ENCODE measurements at places on chromosomes 2 and 18.
A peak's percentile ranks its signal among the peaks of the same experiment; 100 is the strongest.

GRCh38 chr2:156826341-156826933 lies 390.3 kb downstream of the GPD2 start:
- DNase-seq: no peak

DNA sequence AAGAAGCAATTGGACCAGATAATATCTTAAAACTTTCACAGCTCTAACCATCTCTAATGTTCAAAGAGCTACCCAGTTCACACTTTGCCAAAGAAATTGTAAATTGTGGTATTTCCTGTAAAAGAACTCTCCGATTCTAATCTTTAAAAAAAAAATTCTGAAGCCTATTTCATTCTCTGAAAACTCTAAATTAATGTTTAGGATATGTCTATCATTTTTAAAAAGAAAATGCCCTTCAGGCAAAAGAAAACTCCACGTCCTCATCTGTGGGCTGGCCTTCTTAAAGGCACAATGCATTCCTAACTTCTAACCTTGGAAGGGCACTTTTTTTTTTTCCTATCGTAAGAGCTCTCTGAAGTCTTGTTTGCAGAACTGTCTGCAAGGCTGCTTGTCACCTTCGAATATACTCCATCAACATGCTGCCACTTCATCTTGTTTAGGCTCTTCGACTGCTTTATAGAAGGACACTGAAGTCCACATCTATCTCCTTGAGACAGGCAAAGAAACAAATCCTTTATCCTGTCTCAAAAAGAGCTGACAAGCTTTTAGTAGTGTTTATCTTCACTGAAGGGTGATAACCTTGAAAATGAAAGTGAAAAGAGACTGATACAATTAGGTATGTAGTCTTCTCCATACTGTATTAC lies 124.3 kb upstream of the SLC39A10 start:
- no peak for DNase-seq

DNA sequence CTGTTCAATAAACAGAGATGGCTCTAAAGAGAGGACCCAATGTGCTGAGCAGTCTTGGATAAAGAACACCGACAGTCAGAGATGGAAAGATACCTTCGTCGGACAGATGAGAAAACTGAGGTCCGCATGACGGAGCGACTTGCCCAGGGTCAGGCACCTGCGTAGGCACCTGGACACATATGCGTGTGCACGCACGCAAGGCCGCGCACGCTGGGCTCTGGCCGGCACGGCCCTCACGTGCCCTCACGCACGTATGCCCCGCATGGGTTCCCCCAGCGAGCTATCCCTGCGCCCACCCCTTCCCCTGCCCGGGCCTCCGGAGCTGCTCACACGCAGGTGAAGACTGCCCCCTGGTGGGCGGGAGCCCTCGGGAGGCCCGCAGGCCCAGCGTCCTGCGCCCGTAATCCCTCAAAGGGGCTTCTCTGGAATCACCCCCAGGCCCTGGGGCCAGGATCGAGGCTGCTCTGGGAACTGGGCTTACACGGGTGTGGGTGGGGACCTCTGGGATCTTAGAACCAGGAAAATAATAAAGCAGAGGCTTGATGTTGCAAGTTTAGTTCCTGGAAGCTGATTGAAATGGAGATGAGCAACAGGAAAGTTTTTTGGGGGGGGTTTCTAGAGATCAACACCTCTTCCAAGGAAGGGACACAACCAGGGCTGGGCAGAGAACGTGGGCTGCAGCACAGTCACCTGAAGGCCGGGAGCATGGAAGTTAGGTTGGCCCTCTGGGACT lies 246.3 kb downstream of the TNS1 start:
- no peak for DNase-seq

DNA sequence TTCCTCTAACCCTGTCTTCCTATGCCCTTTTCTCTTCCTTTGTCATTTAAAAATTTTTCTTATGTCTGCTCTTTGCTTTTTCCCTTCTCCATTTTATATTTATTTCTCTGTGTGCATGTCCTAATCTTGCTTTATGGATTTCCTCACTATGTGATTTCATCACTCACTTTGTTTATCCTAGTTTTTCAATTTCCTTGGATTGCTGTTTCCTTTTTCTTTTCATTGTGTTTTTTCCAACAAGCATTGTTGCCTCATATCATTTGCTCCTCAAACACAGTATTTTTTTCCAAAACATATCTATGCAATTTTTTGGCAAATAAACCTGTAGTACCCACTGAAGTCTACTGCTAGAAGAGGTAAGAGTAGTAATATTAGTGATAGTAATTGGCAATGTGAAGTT lies 67.4 kb upstream of the PNPT1 start:
- DNase-seq: no peak

- no peak for DNase-seq
Measured at GRCh38 chr18:2857491-2858131, 10.8 kb downstream of the EMILIN2 start.

GRCh38 chr2:40300391-40300790 lies 151.5 kb downstream of the SLC8A1 start:
- DNase-seq: no peak

DNA sequence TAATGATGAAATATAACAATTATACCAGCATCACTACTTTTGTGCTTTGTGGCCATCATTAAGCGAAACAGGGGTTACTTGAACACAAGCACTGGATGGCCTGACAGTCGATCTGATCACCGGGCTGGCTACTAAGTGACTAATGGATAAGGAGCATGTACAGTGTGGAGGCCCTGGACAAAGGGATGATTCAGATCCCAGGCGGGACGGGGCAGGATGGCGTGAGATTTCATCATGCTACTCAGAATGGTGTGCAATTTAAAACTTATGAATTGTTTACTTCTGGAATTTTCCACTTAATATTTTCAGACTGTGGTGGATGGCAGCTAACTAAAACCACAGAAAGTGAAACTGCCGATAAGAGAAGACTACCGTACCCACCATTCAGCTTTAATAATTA lies 7.0 kb upstream of the CLIP4 start:
- no peak for DNase-seq

- DNase-seq: no peak
Measured at GRCh38 chr18:8778386-8778785, 73.0 kb downstream of the MTCL1 start.

DNA sequence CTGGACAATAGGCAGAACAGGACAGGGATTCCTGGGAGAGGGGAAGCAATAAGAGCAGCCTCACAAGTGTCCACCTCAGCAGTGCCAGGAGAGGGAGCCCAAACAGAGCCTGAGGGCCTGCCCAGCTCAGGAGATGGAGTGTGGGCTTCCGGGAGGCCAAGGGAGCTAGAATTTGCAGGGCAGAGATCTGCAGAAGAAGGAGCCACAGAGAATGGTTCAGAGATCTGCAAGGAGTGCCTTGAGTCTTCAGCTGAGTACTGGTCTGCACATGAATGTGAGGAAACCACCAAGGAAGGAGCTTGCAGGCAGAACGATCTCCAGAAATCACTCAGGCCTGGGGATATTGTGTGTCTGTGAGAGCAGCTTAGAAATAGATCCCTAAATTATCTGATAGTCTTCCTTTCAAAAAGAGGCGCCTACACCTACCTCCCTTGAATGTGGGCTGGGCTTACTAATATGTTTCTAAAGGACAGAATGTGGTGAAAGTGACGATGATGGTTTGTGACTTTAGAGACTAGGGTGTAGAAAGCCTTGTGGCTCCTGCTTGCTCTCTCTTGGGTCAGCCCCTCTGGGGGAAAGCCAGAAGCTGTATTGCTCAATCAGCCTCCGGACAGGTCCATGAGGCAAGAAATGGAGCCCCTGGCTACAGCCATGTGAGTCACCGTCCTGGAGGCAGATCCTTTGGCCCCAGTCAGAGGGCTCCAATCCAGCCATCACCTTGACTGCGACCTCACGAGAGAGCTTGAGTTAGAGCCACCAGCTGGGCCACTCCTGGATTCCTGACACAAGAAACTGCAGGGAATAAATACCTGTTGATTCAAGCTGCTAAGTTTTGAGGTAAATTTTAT lies 7.6 kb upstream of the LPIN1 start:
- no peak for DNase-seq

GRCh38 chr18:22173221-22173927 lies 4.0 kb downstream of the GATA6 start:
- DNase-seq: no peak

- no peak for DNase-seq
Measured at GRCh38 chr18:37709740-37710139, 144.1 kb upstream of the CELF4 start.

DNA sequence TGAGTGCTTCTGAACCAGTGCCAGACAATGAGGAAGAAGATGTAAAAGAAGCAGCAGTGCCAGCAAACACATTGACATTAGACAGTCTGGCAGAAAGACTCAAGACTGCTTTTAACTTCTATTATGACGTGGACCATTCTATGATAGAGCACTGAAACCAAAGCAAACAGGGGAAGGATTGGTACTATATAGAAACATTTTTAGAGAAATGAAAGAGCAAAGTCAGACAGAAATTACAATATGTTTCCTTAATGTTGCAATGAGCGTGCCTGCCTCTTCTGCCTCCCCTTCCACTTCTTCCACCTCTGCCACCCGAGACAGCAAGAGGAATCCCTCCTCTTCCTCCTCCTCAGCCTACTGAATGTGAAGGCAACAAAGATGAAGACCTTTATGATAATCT lies 39.7 kb downstream of the DHX57 start:
- peak; percentile 47 for DNase-seq

GRCh38 chr2:237868631-237869342 lies 9.4 kb downstream of the RAMP1 start:
- no peak for DNase-seq

- DNase-seq: no peak
Measured at GRCh38 chr2:203934041-203934492, 2.5 kb upstream of the ICOS start.

- no peak for DNase-seq
Measured at GRCh38 chr2:231062776-231063175, 6.1 kb downstream of the PSMD1 start.

DNA sequence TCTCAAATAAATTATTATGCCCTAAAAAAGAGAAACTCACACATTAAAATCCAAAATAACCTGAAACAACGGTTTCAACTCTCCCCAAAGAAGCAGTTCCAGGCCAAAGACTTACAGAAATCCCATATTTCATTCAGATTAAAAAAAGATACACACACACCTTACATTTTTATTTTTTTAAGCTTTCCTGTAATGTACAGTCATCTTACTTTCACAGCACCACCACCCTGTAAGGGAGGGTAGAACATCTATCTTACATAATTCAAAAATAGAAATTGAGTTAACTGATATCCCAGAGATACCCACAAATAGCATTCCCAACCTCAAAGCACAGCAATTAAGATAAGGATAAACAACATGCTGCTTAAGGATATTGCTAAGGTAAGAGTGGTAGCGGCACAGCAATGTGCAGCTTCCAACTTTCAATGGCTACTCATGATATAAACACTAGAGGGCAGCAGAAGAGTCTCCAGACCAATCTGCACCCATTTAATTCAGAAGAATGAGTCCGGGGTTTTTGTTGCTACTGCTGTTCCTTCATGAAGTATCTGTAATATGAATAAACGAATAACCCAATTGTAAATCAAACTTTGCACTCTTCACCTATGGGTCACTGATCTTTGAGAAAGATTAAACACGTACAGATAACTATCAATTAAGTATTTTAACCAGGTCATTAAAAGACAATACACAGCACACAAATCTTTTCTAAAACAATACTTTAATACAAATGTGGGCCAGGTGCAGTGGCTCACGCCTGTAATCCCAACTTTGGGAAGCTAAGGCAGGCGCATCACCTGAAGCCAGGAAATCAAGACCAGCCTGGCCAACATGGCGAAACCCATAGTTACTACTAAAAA lies 11.3 kb downstream of the GFPT1 start:
- DNase-seq: no peak

DNA sequence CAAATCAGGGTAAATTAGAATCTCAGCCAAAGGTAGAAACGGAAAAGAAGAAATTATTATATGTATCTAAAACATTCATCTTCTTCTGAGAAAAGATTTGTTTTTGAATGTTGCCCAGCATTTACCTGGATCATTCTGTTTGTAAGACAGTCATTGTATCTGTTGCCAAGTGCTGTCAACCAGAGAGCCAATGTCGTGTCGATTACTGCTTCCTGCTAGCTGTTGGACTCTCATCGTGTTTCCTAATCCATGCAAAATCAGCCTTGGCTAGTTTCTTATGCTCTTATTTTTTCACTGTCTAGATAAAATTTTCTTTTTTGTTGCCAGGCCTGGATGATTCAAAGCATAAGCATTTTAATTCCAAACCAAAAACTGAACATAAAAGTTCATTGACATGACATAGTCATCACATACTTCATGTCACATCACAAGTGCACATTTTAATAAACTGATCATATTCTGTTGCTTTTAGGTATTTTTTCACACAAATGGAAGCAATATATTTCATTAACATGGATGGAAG lies 202.3 kb downstream of the KCNH7 start:
- DNase-seq: no peak

- no peak for DNase-seq
Measured at GRCh38 chr18:55337908-55338521, 250.0 kb downstream of the TCF4 start.

- no peak for DNase-seq
Measured at GRCh38 chr2:133415210-133415876, 152.9 kb downstream of the NCKAP5 start.

- DNase-seq: no peak
Measured at GRCh38 chr18:657311-658000, at the start of gene TYMS. Gene TYMS (plus strand): TSS chr18:657653. CDS start chr18:657743, 90 bp downstream.

- DNase-seq: no peak
Measured at GRCh38 chr2:112879491-112880041, 31.4 kb upstream of the IL37 start.

DNA sequence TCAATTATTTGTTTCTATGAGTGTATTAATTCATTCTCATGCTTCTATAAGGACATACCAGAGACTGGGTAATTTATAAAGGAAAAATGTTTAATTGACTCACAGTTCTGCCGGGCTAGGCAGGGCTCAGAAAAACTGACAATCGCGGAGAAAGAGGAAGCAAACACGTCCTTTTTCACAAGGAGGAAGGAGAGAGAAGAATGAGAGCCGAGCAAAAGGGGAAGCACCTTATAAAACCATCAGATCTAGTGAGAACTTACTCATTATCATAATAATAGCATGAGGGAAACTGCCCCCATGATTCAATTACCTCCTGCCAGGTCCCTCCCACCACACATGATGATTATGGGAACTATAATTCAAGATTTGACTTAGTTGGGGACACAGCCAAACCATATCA lies 294.0 kb downstream of the DSC3 start:
- DNase-seq: no peak

- DNase-seq: no peak
Measured at GRCh38 chr18:48859311-48860268, 91.2 kb downstream of the SMAD7 start.

GRCh38 chr2:205745661-205746419 lies 63.5 kb downstream of the NRP2 start:
- no peak for DNase-seq
